ENCODE measurements at places on chromosomes 7 and 10.

DNA sequence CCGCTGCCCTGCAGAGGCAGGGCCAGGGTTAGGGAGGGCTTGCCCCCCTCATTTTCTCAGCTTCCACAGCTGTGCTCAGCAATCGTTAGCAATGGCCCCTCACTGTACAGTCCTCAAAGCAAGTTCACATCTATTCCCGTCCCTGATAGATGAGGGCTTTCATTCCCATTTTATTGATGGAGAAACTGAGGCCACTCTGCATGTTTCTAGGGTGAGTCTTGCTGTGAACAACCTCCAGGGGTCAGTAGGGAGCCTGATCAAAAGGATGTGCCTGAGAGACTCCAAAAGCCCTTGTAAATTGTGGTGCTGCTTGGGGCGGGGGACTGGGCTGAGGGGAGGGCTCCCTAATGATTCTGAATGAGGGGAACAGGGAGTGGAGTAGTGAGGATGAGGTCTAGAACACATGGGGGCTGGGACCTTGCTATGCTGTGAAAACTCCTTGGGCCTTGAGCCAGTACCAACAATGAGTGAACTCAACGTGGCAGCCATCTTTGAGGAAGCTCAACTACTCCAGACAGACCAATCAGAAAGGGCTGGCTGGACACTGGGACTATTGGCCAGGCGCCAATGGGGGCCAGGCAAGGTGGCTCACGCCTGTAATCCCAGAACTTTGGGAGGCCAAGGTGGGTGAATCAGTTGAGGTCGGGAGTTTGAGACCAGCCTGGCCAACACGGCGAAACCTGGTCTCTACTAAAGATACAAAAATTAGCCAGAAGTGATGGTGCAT is 6.7 kb upstream of the GRIFIN start:
- no peak for DNase-seq

DNA sequence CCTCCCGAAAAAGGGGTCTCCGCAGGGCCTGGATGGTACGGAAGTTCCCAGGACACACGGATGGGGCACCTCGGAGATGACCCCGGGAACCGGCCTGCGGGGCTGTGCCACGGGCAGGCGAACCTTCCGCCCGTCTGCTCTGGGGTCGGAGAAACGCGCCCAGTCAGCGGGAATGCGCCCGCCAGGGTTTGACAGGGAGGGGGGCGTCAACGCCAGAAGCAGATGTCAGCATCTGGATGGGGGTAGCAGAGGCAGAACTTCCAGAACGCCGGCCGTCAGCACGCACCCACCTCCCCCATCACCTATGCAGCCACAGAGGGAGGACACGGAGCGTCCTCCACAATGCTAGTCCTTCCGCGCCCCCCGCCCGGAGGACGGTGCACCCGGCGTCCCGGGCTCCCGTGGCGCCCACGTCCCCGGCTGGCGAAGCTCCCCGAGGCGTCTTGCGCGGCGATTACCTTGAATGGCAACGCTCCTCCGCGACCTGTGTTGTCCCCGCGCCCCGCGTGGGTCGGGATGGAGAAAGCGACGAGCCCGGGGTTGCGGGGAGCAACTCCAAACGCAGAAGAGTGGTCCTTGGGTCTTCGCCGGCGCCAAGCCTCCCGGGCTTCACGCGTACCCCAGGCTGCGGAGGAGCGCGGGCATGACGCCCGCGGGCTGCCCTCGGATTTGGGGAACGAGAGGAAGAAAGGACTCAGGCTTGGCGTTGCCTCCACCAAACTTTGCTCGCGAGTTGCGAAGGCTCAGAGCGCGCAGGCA is 561 bp downstream of the FGFR2 start:
- DNase-seq: no peak

- no peak for DNase-seq
These were observed 2.4 kb upstream of the CD36 start for GRCh38 chr7:80635998-80636397.

DNA sequence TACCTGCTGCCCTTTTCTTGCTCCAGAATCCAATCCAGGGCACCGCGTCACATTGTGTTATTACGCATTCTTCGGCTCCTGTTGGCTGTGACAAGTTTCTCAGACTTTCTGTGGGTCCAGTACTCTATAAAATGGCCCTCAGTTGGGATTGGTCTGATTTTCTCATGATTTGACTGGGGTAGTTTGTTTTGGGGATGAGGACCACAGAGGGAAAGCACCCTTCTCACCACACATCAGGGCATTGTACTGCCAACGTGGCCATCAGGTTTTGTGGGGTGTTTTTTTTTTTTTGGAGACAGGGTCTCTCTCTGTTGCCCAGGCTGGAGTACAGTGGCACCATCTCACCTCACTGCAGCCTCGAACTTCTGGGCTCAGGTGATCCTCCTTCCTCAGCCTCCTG is 17.0 kb upstream of the ORAI2 start:
- no peak for DNase-seq

All from HCT116 (cell line).